CD4-positive, alpha-beta T cell treated with Interleukin-21 for 1 hour (primary cell): ENCODE measurements at places on chromosomes 1 and 21.

- no peak for DNase-seq
Observed at GRCh38 chr1:239814306-239814881, 277.3 kb upstream of the FMN2 start.

- no peak for DNase-seq
Observed at GRCh38 chr1:221907166-221907932, 165.5 kb upstream of the DUSP10 start.

DNA sequence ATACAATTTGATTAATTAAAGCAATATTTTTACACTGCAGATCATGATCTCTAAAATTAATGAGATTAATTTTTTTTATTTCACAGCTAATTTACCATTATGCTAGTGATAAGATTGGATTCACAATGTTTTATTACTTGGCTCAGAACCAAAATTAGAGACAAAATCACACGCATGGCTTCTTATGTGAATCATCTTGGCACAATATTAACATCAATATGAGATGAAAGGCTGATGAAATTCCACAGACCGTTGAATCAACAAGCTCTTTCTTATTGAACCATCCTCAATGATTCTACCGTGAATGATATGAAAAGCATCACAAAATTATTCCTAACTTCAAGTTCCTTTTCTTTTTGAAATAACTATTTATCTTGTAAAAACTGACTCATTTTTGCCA lies 544.9 kb downstream of the KCNT2 start:
- no peak for DNase-seq

- DNase-seq, result no peak
Observed at GRCh38 chr1:117336088-117336817, 31.0 kb upstream of the MAN1A2 start.

DNA sequence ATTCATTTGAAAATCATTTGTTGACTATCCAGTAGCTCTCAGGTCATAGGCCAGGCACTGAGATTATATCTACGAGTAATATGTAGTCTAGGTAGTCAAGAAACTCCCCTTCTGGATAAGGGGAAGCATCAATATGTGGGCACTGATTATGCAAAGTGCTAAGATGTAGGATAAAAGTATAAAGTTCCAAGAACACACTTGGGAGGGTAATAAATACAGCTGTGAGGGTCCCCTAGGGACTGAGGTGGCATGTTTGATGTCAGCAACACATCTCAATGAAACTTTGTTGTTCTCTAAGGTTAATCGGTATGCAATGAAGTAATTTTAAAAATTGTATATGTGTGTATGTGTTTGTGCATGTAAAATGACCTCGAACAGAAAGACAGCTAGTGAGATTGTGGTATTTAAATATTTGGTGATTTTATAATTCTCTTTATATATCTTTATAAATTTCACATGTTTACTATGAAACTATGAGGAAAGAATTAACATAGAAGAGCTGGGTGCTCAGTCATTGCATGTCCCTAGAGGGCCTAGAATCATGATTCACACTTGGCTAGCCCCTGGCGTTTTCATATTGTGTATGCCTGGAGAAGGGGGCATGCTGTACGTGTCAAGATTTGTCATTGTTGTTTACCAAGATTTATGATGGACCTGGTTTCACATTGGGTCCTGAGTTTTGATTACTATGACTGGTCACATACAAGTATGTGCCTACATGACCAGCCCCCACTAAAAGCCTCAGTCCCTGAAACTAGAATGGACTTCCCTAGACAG lies 140.1 kb upstream of the DUSP10 start:
- no peak for DNase-seq
